ENCODE measurements at places on chromosomes 4 and X.

- no peak for DNase-seq
These were observed 52.6 kb upstream of the CITED1 start for GRCh38 chrX:72358313-72358712.

DNA sequence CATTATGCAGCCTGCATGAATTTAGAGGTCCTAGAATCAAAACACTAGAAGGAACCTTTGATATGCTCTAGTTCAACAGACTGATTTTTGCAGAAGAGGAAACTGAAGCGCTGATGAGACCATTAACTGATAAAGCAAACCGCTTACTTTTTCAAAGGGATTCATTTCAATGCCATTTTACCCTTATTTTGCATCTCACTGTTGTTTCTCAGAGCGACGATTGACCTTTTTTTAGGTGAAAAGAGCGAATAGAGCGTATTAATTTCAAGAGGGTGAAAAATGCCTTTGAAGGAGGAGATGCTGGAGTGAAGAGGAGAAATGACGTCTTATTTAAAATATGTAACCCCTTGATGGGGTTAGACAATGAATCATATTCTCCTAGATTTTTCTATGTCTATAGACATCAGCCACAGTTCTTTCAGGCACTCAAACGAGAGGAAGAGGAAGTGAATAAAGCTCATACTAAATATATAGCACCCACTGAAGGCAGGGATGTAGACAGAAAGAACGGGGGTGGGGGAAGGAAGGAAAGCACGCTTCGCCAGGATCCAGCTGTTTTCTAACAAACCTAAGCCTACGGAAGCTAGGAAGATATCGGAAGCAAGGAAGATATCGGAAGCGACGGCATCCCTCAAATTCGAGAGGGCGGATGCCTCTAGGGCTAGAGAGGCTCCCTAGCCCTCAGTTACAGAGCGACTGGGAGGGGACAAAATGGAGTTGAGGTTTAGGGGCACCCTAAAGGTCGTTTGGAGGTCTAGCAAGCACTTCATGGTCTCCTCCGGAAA lies 848 bp downstream of the ACSL4 start:
- peak; percentile 14 for DNase-seq

DNA sequence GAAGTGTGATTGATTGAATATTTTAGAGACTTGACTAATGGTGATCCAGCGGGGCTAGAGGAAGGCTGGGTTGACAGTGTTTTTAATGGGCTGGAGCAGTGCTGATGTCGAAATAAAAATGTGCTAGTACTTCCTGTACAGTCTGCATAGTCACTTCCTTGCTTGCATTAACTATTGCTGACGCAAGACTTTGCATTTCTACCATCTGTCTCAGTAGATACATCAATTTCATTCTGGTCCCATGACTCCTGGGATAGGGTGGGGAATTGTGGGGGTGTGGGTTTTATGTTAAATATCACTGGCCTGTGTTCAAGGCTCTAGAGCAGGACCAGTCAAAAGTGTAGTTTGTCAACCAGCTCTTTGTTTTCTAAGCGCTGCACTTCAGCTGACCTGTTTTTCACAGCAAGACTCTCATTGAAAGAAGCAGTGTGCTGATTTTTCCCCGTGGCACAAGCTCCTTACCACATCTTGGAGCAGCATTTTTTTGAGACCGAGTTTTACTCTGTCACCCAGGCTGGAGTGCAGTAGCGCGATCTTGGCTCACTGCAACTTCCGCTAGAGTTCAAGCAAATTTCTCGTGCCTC lies 35.2 kb upstream of the PHEX start:
- no peak for DNase-seq

DNA sequence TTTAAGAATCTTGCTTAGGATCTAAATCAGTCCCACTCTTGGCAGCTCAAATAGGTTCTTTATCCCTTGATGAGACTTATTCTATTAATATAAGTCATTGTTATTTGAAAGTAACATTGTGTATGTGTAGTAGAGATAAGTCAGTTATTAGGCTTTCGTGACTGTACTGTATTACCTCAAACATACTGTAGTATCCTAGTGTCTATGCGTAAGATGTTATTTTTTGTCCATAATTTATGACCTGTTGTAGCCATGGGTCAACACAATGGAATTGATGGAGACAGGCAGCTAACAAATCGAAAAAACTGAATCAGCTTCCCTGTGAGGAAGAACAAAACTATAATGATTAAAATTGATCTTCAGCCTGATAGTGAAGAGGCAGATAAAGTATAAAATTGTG lies 41.8 kb downstream of the CLCN3 start:
- DNase-seq: peak; percentile 30

DNA sequence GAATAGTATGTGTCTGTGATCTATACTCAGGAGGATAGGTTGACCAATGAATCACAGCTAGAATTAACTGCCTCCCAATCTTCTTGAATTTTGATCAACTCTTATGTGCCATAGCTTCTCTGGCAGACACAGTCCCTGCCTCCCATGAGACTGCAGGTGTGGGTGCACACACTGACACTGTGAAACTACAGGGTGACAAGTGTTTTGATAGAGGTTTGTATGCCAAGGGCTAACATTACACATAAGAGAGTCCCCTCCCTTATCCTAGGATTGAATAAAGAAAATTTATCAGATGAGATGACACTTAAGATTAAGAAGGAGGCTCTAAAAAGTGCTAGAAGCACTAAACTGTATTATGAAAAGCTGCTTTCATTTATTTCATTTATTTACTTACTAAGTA lies 218.4 kb upstream of the BMP3 start:
- DNase-seq: no peak

DNA sequence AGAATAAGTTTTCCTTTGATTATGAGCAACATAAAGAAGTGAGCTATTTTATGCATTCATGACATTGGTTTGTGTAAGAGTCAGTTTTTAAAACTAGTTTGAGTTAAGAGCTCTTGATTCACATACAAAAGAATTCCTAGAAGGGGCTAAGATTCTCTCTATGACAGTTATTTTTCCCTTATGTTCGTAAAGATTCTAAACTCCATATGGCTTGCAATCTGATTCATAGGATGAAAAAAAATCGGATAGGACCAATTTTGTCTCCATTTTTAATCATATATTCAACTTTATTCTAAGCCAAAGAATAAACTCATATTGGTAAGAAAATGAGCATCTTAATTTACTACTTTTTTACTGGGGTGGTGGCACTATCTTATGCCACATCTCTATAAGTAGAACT lies 79.4 kb downstream of the NAP1L3 start:
- DNase-seq: no peak

- DNase-seq: no peak
These were observed 54.1 kb downstream of the RPS6KA3 start for GRCh38 chrX:20212486-20213089.

DNA sequence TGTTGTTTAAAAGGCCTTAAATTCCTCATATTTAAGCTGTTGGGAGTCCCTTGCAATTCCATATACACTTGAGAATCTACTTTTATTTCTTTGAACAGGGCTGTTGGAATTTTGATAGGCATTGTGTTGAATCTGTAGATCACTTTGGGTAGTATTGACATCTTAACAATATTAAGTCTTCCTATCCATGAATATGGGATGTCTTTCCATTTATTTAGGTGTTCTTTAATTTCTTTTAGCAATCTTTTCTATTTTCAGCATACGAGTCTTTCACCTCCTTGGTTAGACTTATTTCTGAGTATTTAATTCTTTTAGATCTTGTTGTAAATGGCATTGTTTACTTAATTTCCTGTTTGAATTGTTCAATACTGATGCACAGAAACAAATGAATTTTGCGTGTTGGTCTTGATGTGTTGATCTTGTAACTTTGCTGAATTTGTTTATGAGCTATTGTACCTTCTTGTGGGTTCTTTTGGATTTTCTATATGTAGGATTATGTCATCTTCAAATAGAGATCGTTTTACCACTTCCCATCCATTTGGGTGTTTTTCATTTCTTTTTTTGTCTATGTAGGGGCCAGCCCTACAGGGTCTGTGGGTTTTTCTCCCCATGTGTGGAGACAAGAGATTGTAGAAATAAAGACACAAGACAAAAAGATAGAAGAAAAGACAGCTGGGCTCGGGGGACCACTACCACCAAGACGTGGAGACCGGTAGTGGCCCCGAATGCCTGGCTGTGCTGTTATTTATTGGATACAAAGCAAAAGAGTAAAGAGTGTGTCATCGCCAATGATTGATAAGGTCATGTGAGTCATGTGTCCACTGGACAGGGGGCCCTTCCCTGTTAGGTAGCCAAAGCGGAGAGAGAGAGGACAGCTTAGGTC lies 18.2 kb upstream of the CTBP1 start:
- no peak for DNase-seq
